ENCODE measurements at places on chromosomes 3 and 15.

DNA sequence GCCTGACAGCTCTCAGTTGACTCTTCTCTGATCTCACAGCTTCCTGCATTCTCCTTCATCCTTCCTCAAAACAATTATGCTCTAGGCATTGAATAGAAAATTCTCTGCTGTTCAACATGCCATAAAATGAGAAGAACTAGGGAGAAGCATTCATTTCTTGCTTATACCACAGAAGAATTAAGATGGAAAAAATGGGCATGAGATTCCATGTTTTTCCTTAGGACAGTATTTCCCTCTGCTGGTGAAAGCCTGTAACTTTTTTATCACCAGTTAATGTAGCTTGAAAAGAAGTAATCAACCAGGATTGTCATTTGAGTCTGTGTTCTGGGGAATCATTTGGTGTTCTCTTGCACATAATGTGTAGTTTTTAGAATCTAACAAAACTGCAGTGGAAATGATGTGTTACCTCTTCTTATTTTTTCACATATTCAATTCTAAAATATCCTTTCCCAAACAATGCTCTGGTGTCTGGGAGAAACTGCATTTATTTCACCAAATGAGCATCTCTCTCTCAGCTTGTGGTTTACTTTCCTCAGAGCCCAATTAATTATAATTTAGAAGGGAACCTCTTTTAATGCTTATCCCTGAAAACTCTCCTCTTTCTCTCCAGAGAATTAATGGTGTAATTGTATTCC is 92.8 kb upstream of the DCBLD2 start:
- H3K36me3 ChIP-seq: no peaks in the 10 kb centered on the region
- H3K27me3 ChIP-seq: no peaks in the 10 kb centered on the region
- DNase-seq: no peak
- H3K4me1 ChIP-seq: no peaks in the 10 kb centered on the region
- H3K4me3 ChIP-seq: no peak overlapping the region

GRCh38 chr15:67678993-67679392 is 136.5 kb downstream of the MAP2K5 start:
- H3K36me3 ChIP-seq: no peaks in the 10 kb centered on the region
- no peak overlapping the region for H3K27ac ChIP-seq

GRCh38 chr3:25604107-25604805 is 60.5 kb downstream of the TOP2B start:
- H3K4me1 ChIP-seq: peaks cover 5% of the 10 kb centered on the region
- no peak overlapping the region for H3K27ac ChIP-seq
- H3K27me3 ChIP-seq: no peaks in the 10 kb centered on the region
- H3K4me3 ChIP-seq: no peak overlapping the region

- H3K36me3 ChIP-seq: no peaks in the 10 kb centered on the region
- H3K4me1 ChIP-seq: no peaks in the 10 kb centered on the region
- no peaks in the 10 kb centered on the region for H3K27me3 ChIP-seq
- no peak for DNase-seq
- no peak overlapping the region for H3K4me3 ChIP-seq
These were observed 37.1 kb upstream of the ARNT2 start for GRCh38 chr15:80367094-80367493.

- H3K27me3 ChIP-seq: no peaks in the 10 kb centered on the region
- no peak overlapping the region for H3K27ac ChIP-seq
- no peaks in the 10 kb centered on the region for H3K36me3 ChIP-seq
- no peak for DNase-seq
These were observed 33.0 kb downstream of the SLC6A6 start for GRCh38 chr3:14435175-14436014.

Data from aorta (tissue), 5 donors.